ENCODE measurements at places on chromosomes 1 and 21.

DNA sequence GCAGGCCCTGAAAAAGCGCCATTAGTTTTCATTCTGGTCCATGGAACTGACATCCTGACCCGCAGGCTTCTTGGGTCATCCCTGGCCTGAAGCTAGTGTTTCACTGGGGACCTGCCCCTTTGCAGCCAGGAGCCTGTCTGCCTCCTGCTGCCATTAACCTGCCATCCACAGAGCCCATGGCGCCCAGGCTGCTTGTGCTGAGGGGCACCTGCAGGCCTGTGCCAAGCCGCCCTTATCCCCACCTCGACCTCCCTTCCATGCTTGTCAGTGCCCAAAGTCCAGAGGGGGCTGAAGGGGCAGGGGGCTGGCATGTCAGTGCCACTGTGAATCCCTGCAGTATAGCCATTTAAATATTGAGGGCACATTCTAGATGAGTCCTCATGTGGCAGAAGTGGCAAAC, 207.6 kb upstream of the USP25 start:
- no peaks in the 10 kb centered on the region for H3K36me3 ChIP-seq
- no peak overlapping the region for H3K4me3 ChIP-seq
- no peaks in the 10 kb centered on the region for H3K4me1 ChIP-seq
- H3K27me3 ChIP-seq, result no peaks in the 10 kb centered on the region
- H3K27ac ChIP-seq, result no peak overlapping the region

DNA sequence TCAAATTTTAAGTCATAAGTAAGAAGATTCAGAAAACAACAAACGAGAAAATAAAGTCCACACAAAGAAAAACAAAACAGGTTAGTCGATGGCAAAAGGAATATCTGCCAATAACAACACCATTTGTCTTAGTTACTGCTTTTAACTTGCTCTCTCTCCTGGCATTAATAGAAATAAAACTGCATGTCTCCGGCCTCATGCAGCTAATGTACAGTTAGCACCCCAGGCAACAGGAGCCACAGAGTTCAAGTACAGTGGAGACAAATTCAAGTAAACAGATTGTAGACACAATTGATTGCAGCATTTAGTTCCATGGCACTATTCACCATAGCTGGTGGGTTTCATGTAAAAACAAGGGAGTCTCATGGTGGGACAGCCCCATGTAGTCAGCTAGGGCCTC, 33.5 kb downstream of the SUSD4 start:
- no peaks in the 10 kb centered on the region for H3K36me3 ChIP-seq
- H3K27me3 ChIP-seq, result no peaks in the 10 kb centered on the region
- no peaks in the 10 kb centered on the region for H3K4me1 ChIP-seq
- DNase-seq, result no peak
- H3K27ac ChIP-seq, result no peak overlapping the region
- H3K4me3 ChIP-seq, result no peak overlapping the region

GRCh38 chr1:221029981-221030649, 150.9 kb downstream of the HLX start:
- DNase-seq, result peak; percentile 71
- no peaks in the 10 kb centered on the region for H3K4me1 ChIP-seq
- no peaks in the 10 kb centered on the region for H3K36me3 ChIP-seq

GRCh38 chr1:61138921-61139774, 56.8 kb downstream of the NFIA start:
- no peak for DNase-seq
- no peak overlapping the region for H3K27ac ChIP-seq
- H3K36me3 ChIP-seq, result no peaks in the 10 kb centered on the region
- H3K27me3 ChIP-seq, result no peaks in the 10 kb centered on the region

GRCh38 chr1:231376875-231377549, 38.9 kb downstream of the SPRTN start:
- no peaks in the 10 kb centered on the region for H3K27me3 ChIP-seq
- H3K4me3 ChIP-seq, result no peak overlapping the region
- H3K36me3 ChIP-seq, result no peaks in the 10 kb centered on the region
- peaks cover 50% of the 10 kb centered on the region for H3K4me1 ChIP-seq
- H3K27ac ChIP-seq, result no peak overlapping the region
- DNase-seq, result no peak

- no peaks in the 10 kb centered on the region for H3K27me3 ChIP-seq
- DNase-seq, result no peak
- no peak overlapping the region for H3K4me3 ChIP-seq
Measured at GRCh38 chr1:182113879-182114626, 52.5 kb upstream of the ZNF648 start.

GRCh38 chr1:177286396-177286795, 115.6 kb downstream of the BRINP2 start:
- H3K36me3 ChIP-seq, result no peaks in the 10 kb centered on the region
- no peak for DNase-seq
- H3K4me3 ChIP-seq, result no peak overlapping the region
- no peaks in the 10 kb centered on the region for H3K4me1 ChIP-seq
- H3K27me3 ChIP-seq, result no peaks in the 10 kb centered on the region

DNA sequence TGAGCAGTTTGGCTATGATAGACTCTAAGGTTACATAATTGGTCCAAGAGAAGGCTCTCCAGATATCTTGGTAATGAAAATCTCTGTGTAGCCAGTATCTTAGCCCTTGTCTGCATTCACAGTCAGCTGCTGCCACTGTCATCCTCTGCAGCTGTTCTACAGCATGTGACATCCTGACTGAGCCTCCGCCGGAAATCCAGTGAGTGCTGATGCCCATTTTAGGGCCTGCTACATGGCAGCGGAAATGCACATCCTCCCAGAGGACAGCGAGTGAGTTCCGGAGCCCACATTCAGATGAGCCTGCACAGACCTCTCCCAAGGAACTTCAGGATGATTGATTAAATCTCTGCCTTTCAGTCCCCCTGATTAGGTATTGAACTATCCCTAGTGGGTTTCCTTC, 237.1 kb downstream of the HHIPL2 start:
- no peaks in the 10 kb centered on the region for H3K27me3 ChIP-seq
- H3K4me1 ChIP-seq, result no peaks in the 10 kb centered on the region
- no peak for DNase-seq
- no peaks in the 10 kb centered on the region for H3K36me3 ChIP-seq

DNA sequence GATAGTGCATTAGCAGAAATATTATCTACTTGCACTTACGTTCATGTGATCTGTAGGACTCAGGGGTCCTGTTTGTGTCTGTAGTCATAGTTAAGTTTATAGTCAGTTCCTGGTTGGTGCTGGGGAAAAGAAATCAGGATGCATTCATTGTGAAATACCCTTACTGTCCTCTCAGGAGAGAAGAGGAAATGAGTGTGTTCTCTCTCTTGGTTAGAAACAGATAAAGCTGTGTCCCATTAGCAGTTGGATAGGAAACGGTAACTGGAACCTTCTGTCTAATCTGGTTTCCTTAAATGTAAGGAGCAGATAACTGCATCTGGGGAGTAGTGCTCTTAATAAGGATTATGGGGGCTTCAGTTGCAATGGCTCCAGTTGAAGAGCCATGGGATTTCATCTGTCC, 8.9 kb downstream of the SDCCAG8 start:
- no peaks in the 10 kb centered on the region for H3K36me3 ChIP-seq
- no peak overlapping the region for H3K4me3 ChIP-seq
- DNase-seq, result no peak
- peaks cover 18% of the 10 kb centered on the region for H3K4me1 ChIP-seq
- peak overlapping the region; percentile 7 for H3K27ac ChIP-seq

DNA sequence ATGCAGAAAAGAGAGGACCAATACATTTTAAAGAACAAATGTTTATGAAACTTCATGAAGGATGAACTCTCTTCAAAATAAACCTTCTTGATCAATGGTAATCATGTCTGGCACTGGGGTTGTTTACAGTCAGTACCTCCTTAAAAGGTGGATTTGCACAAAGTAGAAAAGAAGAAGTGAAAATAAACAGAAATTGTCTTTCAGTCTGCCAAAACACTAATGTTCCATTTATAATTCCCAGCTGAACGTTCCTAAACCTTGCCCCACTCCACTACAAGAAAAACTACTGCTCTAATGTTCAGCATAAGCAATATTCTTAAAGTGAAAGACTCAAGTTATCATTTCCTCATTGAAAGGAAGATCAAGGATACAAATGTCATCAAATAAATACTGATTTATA, 86.2 kb downstream of the EIF4G3 start:
- no peaks in the 10 kb centered on the region for H3K27me3 ChIP-seq
- peaks cover 5% of the 10 kb centered on the region for H3K36me3 ChIP-seq
- H3K27ac ChIP-seq, result peak overlapping the region; percentile 43
- H3K4me1 ChIP-seq, result peaks cover 24% of the 10 kb centered on the region
- no peak for DNase-seq

GRCh38 chr1:220189750-220190347, 82.4 kb downstream of the RAB3GAP2 start:
- H3K4me3 ChIP-seq, result no peak overlapping the region
- H3K27ac ChIP-seq, result no peak overlapping the region
- DNase-seq, result no peak
- H3K4me1 ChIP-seq, result no peaks in the 10 kb centered on the region

DNA sequence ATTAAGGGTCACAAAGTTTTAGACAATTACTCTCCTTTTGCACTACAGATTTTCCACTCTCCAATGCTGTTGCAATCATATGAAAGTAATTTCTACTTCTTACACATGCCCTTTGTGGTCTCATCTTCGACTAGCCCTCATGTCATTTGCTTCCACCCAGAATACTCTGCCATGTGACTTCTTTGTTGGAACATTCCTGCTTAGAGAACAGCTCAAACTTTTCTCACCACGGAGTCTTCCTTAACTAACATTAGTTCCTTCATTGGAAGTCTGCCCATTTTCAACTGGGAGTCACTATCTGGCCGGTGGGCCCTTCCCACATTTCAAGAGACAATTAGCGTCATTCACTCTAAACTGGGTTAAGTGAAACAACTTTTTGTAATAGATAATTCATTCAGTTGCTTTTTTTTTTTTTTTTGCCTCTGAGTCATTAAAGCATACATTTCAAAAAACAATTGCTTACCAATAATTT, 142.6 kb upstream of the PALMD start:
- no peak for DNase-seq
- no peak overlapping the region for H3K27ac ChIP-seq
- no peak overlapping the region for H3K4me3 ChIP-seq
- no peaks in the 10 kb centered on the region for H3K27me3 ChIP-seq
- no peaks in the 10 kb centered on the region for H3K4me1 ChIP-seq

GRCh38 chr1:167165948-167166689, 54.6 kb upstream of the POU2F1 start:
- H3K4me1 ChIP-seq, result no peaks in the 10 kb centered on the region
- DNase-seq, result no peak
- no peak overlapping the region for H3K27ac ChIP-seq
- no peaks in the 10 kb centered on the region for H3K27me3 ChIP-seq

DNA sequence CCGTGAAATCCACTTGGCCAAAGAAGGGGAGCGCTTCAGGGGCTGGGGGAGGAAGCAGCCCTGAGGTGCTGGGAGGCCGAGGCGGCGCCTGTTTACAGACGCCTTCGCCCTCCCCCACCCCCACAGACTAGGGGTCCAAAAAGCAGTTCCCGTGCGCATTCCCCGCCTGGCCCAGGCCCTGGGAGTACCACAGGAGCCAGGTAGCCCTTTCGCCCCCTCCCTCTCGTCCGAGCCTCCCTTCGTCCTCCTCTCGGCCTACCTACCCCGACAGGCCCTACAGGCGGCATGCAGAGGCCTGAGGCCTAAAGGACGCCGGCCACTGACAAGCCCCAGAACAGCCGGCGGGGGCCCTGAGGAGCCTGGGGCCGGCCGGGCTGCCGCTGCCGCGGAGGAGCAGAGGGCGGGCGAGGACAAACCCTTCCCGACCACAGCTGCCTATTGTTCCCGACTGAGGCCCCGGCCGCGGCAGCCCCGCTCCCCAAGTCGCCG, 522 bp downstream of the RC3H1 start:
- peak overlapping the region; percentile 86 for H3K4me3 ChIP-seq
- H3K36me3 ChIP-seq, result no peaks in the 10 kb centered on the region
- no peaks in the 10 kb centered on the region for H3K27me3 ChIP-seq
- peak; percentile 74 for DNase-seq
- peak overlapping the region; percentile 90 for H3K27ac ChIP-seq

DNA sequence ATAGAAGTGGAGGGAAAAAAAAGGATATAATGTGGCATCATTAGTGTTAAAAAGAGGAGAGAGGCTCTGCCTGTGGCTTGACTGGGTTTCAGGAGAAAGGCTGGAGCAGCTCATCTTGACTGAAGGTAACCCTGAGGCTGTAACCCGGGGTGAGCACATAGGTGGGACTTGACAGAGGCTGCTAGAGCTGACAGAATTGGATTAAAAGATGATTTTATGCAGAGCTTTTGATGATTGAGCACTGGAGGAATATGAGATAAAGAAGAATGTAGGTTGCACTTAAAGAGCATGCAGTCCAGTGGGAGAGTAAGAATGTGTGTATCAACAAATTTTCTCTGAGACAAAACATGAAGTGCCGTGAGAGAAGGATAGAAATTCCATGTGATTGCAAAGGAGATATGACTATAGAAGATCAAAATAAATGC, 17.3 kb downstream of the LAMC1 start:
- no peak overlapping the region for H3K4me3 ChIP-seq
- H3K4me1 ChIP-seq, result peaks cover 77% of the 10 kb centered on the region
- peak overlapping the region; percentile 68 for H3K27ac ChIP-seq
- no peaks in the 10 kb centered on the region for H3K27me3 ChIP-seq
- DNase-seq, result no peak

GRCh38 chr21:41681348-41681801, 85.5 kb downstream of the RIPK4 start:
- H3K36me3 ChIP-seq, result no peaks in the 10 kb centered on the region
- no peak for DNase-seq
- no peaks in the 10 kb centered on the region for H3K27me3 ChIP-seq
- H3K4me3 ChIP-seq, result no peak overlapping the region

DNA sequence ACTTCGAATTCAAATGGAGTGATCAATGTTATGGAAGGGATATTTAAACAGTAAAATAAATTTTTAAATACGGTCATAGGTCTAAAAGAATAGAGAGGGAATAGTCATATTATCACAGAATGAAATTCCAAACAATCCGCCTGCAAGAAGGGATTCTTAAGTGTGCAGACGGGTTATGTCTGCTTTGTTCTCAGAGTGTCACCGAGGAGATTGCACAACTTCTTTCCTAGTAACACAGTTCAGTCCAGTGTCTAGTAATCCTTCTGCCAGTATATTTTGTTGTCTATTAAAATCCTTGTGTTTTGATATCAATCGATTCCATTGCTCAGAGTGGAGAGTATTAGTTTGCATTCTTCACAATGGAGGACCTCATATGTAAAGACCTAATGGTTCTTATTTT, 48.4 kb downstream of the LRRC53 start:
- H3K4me1 ChIP-seq, result no peaks in the 10 kb centered on the region
- no peak overlapping the region for H3K27ac ChIP-seq
- H3K36me3 ChIP-seq, result no peaks in the 10 kb centered on the region
- DNase-seq, result no peak
- no peak overlapping the region for H3K4me3 ChIP-seq

DNA sequence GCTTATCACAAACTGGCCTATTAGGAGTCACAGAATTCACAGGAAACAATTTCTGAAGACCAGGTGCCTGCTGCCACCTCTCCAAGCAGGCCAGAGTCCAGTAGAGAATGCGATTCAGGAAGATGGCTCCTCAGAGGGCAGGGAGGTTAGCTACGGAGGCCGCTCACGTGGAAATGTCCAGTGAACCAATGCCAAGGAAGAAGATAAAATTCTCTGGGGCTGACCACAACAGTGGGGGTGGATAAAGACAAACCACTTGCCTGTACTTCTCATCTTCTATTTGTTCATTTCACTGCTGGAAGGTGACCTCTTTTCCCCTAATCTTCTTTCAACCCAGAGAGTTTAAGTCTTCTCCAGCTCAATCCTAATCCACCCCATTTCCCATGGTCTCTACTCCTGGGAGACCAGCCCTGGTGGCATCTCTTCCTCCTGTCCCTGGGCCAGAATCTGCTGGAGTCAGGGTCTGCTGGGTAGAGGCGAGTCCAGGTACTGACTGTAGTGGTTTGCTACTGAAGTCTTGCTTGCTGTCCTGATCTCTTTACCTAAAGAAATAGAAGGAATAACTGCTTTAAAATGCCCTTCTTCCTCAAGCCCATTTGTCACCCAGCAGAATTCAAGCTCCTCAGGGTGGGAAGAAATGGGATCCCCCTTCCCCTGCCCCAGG, 3.2 kb downstream of the PSRC1 start:
- no peak for DNase-seq
- H3K4me3 ChIP-seq, result no peak overlapping the region
- H3K27me3 ChIP-seq, result no peaks in the 10 kb centered on the region
- H3K36me3 ChIP-seq, result no peaks in the 10 kb centered on the region
- no peak overlapping the region for H3K27ac ChIP-seq

Measured in sigmoid colon (tissue), 7 donors.